ENCODE measurements at places on chromosomes 7 and 10.

DNA sequence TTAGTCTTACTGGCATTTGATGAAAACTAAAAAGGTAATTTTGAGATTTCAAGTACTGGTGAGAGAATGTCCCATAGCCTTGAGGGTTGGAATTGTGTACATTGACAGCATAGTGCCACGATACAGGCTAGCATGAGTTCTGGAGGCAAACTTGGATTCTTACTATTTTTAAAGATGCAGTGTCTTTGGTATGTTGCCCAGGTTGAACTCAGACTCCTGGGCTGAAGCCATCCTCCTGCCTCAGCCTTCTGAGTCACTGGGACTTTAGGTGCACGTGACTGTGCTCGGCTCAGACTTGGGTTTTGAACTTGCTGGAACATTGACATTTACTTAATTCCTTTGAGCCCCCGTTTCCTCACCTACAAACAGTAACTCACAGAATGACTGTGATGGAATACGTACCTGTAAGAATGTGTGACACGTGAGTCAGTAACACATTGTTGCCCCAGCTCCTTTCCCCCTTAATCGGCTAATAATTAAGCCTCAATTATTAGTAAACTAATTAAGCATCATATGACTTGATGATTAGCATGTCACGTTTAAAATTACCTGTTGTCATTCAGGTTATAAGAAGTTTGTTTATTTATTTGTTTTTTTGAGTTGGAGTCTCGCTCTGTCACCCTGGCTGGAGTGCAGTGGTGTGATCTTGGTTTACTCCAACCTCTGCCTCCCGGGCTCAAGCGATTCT lies 10.6 kb downstream of the DNAJB6 start:
- DNase-seq, result peak; percentile 26

GRCh38 chr10:32538256-32538655 lies 92.3 kb downstream of the CCDC7 start:
- DNase-seq, result no peak

DNA sequence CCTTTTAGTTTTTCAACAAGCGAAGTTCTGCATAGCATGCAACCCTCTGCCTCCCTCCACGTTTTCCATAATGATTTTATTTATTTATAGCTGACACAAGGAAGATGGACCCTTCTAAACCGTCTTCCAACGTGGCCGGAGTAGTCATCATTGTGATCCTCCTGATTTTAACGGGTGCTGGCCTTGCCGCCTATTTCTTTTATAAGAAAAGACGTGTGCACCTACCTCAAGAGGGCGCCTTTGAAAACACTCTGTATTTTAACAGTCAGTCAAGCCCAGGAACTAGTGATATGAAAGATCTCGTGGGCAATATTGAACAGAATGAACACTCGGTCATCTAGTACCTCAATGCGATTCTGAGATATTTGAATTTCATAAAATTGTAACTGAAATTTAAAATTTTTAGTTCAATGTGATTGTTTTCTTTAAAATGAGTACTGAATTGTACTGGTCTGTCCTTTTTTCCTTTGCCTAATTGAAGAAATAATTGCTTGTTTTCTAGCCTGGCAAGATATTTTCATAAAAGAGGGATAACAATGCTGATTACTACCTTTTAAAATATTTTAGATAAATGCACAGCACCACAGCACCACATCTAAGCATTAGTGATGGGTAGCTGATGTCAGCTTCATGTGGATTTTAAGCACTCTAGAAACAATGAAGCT lies 41.5 kb upstream of the SLC39A12 start:
- DNase-seq, result no peak

- DNase-seq, result no peak
Observed at GRCh38 chr10:128147669-128148068, 21.4 kb upstream of the MKI67 start.

GRCh38 chr7:98194186-98194585 lies 17.1 kb upstream of the BHLHA15 start:
- DNase-seq, result no peak

DNA sequence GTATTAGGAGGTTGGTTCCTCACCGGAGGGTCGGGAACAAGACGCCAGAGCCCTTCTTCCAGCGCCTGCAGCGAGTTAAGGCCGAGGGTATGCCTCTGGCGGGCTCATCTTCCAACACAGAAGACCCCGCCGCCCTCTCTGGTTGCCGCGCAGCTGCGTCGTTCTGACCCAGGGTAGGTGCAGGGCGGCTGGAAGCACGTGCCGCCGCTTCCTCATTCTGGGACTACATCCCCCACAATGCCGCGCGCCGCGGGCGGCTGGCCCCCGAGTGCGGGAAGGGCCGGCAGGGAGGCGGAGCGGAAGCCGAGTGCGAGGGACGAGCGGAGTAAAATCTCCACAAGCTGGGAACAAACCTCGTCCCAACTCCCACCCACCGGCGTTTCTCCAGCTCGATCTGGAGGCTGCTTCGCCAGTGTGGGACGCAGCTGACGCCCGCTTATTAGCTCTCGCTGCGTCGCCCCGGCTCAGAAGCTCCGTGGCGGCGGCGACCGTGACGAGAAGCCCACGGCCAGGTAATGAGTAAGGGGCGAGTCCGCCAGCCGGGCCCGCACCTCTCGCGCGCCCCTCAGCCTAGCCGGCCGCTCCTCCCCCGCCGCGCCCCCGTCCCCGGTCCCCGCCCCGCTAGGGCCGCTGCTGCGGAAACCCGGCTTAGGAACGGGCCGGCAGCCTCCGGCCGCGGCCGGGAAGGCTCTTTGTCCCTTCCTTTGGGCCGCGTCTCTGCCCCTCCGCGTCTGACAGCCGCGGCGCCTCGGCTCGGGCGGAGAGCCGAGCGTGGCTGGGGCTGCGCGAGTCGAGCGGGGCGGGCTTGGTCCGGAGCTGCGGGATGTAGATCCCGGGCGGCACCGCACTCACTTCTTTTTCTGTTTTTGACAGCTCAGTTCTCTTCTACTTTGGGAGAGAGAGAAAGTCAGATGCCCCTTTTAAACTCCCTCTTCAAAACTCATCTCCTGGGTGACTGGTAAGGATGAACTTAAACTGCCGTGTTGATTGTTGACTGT lies at the start of gene CCDC126:
TSS of gene CCDC126 (plus strand) at position 289 of the 998 bp plus-strand sequence. CDS start 13,934 bp downstream, outside the sequence.
- DNase-seq, result peak; percentile 85

- no peak for DNase-seq
Observed at GRCh38 chr10:54854389-54854788, 53.4 kb upstream of the PCDH15 start.

- no peak for DNase-seq
Observed at GRCh38 chr7:44173911-44174693, 15.1 kb downstream of the GCK start.

DNA sequence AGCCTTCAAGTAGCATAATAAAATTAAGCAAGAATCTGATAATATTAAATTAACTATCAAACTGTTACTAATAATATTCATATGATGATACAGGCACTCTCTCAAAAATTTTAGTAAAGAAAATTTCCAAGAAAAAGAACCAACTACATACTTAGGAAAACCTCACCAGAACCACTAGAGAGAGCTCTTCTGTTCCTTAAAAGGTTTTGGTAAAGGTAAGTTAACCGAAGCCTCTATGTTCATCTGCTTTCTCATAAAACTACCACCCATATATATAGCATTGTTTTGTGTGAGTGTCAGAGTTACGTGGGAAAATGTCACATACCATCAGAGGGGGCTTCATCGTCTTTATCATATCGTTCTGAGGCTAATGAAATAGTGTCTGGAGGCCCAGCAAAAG lies 20.7 kb downstream of the SKAP2 start:
- no peak for DNase-seq

GRCh38 chr10:96516337-96516736 lies 2.6 kb upstream of the TLL2 start:
- no peak for DNase-seq

DNA sequence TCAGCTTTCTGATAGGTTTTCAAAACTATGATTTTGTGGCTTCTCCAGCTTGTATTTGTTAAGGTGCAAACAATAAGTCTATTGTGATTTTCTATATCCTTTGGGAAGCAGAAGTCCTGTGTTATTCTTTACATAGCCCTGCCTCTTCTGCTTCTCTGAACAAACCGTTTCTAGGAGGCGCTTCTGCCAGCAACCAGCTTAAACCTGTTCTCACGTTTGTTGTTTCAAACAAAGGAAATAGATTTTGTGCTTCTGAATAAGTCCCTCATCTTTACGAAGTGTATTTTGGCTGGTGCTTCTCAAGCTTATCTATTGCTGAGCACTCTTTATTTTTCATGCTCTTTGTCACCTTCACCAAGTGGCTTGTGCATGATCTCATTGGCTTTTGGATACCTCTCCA lies 61.0 kb downstream of the VTI1A start:
- no peak for DNase-seq

- no peak for DNase-seq
Observed at GRCh38 chr10:104613406-104613805, 27.7 kb upstream of the SORCS3 start.

- no peak for DNase-seq
Observed at GRCh38 chr7:145169908-145170307, 334.1 kb upstream of the TPK1 start.

DNA sequence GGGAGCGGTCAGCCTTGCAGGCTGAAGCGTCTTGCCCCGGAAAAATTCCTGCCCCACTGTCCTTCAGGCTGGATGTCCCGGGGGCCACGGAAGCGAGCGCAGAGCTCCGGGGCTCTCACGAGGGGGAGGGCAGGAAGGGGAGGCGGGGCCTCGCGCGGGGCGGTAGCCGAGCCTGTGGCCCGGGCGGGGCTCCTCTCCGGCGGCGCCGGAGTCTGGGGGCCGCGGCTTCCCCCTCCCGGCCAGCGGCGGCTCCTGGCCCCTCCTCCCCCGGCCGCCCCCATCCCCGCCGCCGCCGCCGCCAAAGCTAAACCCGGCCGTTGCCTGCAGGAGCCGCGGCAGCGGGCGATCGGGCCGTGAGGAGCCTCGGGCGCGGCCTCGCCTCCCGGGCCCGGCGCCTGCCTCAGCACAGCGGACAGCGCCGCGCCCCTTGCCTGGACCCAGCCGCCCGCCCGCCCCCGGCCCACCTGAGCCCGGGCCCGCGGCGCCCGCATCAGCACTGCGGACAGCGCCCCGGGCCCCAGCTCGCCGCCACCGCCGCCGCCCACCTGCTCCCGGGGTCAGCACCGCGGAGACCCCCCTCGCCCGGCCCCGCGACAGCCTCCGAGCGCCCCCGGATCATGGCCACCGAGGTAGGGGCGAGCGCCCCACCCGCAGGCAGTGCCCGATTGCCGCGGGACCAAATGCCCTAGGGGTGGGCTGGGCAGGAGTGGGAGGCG lies at the start of gene GOLGA7B:
TSS of gene GOLGA7B (plus strand) at position 157 of the 716 bp plus-strand sequence. CDS start at position 618, 461 bp downstream.
- DNase-seq, result peak; percentile 65

DNA sequence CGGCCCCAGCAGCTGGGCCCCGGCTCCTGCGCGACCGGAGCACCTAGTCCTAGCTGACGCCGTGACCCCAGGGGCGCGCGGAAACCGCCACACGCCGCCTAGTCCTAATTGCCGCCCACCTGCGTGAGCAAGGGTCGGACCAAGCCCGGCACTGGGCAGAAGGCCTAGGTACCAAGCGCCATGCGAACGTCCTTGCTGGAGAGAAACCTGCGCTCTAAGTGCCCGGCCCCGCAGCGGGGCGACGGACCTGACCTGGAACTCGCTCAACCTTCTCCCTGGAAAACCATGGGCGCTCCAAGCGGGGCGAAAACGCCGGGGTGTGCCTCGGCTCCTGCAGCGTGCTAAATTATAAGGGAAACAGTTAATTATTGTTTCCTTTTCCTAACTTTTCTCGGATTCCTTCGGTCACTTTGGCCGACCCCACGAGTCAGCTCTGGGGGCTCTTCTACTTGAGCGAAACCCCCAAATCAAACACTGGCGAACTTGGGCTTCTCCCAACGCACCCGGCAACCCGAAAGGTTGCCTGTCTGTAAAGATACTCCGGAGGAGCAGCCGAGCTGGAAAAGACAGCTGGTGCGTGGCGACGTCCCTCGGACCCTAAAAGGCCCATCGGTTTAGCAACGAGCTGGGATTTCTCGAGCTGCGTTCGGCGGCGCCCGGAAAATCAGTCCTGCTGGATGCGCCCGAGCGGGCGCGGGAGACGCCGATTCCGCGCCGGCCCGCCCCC lies 5.3 kb upstream of the EBF3 start:
- no peak for DNase-seq

DNA sequence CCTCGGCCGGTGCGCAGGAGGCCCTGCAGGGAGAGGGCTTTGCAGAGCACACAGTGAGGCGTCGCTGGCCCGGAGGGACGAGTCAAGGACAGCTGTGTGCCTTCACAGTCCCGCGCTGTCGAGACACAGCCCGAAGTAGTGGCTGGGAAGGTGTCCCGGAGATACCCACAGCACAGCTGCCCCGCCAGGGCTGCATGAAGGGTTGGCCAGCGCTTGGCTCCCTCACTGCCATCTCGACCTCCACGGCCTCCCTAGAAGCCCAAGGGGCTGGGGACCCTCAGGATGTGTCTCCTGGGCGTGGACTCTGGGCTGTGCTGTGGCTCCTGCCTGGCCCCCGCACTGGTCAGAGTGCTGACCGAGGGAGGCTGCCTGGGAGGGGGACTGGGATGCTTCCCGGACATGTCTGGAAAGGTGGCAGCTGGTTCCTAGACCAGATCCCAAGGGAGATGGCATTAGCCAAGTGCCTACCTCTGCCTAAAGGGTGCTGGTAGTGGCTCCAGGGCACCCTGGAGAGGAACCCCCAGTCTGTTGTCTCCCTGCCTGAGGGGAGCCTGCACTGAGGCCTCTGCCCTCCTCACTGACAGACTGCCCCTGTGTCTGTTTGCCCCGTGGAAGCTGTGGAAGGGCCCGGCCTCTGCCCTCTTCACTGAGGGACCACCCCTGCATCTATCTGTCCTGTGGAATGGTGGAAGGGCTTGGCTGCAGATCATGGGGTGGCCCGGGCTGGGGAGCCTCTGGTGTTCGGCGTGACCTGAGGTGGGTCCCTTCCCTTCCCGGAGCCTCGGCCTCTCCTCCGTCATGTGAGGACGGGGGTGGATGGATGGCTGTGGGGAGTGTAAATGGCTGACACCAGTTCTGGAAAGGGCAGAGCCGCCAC lies 5.8 kb downstream of the ELFN1 start:
- DNase-seq, result no peak

DNA sequence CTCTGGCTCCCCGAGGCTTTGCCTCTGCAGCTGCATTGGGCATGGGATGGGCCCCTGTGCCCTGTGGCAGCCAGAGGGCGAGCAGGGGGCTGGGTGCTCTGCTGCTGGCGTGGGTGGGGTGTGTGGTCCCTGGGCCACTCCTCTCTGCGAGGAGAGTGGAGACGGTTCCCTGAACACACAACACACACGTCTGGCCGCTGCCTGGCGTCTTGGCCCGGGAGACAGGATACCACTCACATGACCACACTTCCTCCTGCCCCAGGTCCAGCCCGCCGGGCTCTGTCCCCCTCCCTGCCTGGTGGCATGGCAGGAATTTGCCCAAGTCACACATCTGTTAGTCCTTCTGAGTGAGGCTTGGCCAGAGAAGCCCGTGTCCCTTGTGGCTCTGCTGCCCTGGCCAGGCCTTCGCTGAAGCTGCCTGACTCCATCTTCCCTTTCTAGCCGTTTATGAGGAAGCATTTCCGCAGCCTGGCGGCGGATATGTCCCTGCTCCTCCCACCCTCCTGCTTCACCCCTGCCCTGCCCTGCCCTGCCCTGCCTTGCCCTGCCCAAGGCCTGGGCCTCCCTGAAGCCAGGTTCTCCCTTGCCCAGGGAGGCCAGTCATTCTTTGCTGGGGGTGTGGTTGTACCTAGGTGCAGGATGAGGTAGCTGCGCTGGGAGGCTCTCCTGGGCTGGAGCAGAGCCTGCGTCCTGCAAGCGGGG lies 3.0 kb downstream of the BRI3 start:
- DNase-seq, result no peak

Measured in stimulated activated CD4-positive, alpha-beta T cell treated with anti-CD3 and anti-CD28 coated beads, Interleukin-4, amount 100 ng/mL, for 1 hour (primary cell).